HepG2 (cell line): ENCODE measurements at places on chromosomes 3 and 15. TPM values are rescaled to one million over a fixed set of nuclear protein-coding genes. Genes with fewer than 3 reads are reported as not detected.

- DNase-seq: no peak
- no peaks in the 10 kb centered on the region for H3K27me3 ChIP-seq
- H3K36me3 ChIP-seq: no peaks in the 10 kb centered on the region
Observed at GRCh38 chr3:32303399-32303747, 64.9 kb downstream of the CMTM8 start.

- H3K36me3 ChIP-seq: no peaks in the 10 kb centered on the region; the same call in 2 of the 3 replicates
- no peak for DNase-seq
- no peak overlapping the region for H3K27ac ChIP-seq
- H3K4me1 ChIP-seq: no peaks in the 10 kb centered on the region
Observed at GRCh38 chr3:61669668-61670299, 108.4 kb downstream of the PTPRG start.

The TRPM1 gene
- total RNA-seq: not detected in 2 replicates

GRCh38 chr3:139105154-139105702 lies 60.5 kb upstream of the PRR23C start:
- H3K27me3 ChIP-seq: peaks cover 27% of the 10 kb centered on the region; the same call in 2 of the 3 replicates
- DNase-seq: no peak

The CSK gene
- 20.6 and 21.3 TPM in 2 replicates for total RNA-seq

DNA sequence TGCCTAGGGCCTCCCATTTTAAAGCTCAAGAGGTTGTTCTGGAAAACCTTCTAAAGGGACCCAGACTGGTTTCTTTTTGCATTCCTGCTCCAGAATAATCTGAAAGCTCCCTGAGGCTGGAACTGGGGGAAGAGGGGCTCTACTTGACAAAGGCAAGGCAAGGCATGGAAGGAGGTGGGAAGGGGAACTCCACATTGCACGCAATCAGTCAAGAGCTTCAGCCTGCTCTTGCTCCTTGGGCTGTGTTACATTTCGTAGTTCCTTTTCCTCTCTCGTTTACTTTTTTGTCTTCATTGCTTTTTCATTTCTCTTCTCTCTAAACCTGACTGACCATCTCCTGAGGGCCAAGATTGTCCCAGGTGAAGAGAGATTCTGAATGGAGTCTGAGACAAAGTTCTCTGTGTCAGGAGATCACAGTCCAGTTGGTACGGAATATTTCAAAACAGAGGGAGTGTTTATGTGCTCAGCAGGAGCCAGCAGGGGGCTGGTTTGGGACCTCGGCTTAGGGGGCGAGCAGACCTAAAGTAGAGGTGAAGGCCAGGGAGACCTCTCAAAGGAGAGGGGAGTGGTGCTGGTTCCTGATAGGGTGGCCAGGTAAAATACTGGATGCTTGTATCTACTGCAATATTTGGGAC lies 6.0 kb upstream of the KCTD6 start:
- no peaks in the 10 kb centered on the region for H3K36me3 ChIP-seq
- peak; percentile 25 for DNase-seq
- H3K27ac ChIP-seq: peak overlapping the region; percentile 32
- H3K4me3 ChIP-seq: no peak overlapping the region
- peaks cover 80% of the 10 kb centered on the region for H3K4me1 ChIP-seq
- peaks cover 2% of the 10 kb centered on the region for H3K27me3 ChIP-seq

- peaks cover 68% of the 10 kb centered on the region for H3K4me1 ChIP-seq
- H3K36me3 ChIP-seq: no peaks in the 10 kb centered on the region
- H3K27me3 ChIP-seq: no peaks in the 10 kb centered on the region; the same call in 1 of the 2 replicates
- no peak overlapping the region for H3K4me3 ChIP-seq
- no peak overlapping the region for H3K27ac ChIP-seq
Observed at GRCh38 chr3:142929109-142929508, 34.4 kb downstream of the PAQR9 start.

DNA sequence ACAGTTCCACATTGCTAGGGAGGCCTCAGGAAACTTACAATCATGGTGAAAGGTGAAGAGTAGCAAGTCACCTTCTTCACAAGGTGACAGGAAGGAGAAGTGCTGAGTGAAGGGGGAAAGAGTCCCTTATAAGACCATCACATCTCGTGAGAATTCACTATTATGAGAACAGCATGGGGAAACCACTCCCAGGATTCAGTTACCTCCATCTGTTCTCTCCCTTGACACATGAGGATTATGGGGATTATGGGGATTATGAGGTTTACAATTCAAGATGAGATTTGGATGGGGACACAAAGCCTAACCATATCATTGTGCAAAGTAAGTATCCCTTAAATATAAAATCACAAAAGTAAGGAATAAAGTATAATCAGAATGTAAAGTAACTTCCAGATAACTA lies 375.9 kb upstream of the NAALADL2 start:
- no peak for DNase-seq
- no peaks in the 10 kb centered on the region for H3K4me1 ChIP-seq
- H3K27ac ChIP-seq: no peak overlapping the region
- H3K4me3 ChIP-seq: no peak overlapping the region
- H3K27me3 ChIP-seq: no peaks in the 10 kb centered on the region
- H3K36me3 ChIP-seq: no peaks in the 10 kb centered on the region

- no peaks in the 10 kb centered on the region for H3K27me3 ChIP-seq
- DNase-seq: no peak
- no peaks in the 10 kb centered on the region for H3K36me3 ChIP-seq
- H3K4me1 ChIP-seq: peaks cover 28% of the 10 kb centered on the region
- H3K27ac ChIP-seq: no peak overlapping the region
Observed at GRCh38 chr3:186669378-186670084, 3.7 kb downstream of the HRG start.

DNA sequence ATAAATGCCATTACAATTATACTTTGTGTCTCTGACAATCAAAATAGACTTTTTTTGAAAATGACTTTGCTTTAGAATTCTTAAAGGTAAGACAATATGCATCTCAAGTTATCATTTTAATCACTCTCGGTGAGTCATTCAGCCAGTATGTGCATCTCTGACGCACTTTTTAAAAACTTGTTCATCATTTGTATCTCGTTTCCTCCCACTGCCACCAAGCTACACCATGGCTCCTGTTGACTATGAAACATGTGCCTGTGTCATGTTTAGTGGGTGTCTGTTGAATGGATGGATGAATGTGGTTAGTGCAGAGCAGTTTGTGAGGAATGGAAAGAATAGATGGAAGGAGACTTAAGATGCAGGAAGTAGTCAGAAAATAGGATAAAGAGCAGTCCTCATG lies 68.6 kb downstream of the ARPP21 start:
- H3K36me3 ChIP-seq: no peaks in the 10 kb centered on the region
- H3K4me3 ChIP-seq: no peak overlapping the region
- no peak for DNase-seq
- H3K27ac ChIP-seq: no peak overlapping the region

The PLCD1 gene
- total RNA-seq: 10.1 and 11.4 TPM in 2 replicates

DNA sequence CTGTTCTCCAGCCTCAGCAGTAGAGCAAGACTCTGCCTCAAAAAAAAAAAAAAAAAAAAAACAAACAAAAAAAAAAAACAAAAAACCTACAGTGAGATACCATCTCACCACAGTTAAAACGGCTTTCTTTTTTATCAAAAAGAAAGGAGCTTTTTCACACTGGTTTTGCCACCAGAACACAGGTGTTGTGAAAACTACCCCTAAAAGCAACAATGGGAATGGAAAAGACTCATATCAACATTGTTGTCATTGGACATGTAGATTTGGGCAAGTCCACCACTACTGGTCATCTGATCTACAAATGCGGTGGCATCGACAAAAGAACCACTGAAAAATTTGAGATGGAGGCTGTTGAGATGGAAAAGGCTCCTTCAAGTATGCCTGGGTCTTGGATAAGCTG lies 24.8 kb upstream of the SLC25A38 start:
- no peak overlapping the region for H3K27ac ChIP-seq
- H3K4me1 ChIP-seq: peaks cover 17% of the 10 kb centered on the region
- no peak for DNase-seq
- H3K36me3 ChIP-seq: no peaks in the 10 kb centered on the region

- no peaks in the 10 kb centered on the region for H3K36me3 ChIP-seq
- H3K4me3 ChIP-seq: no peak overlapping the region
- DNase-seq: no peak
- no peak overlapping the region for H3K27ac ChIP-seq
- H3K4me1 ChIP-seq: no peaks in the 10 kb centered on the region
- no peaks in the 10 kb centered on the region for H3K27me3 ChIP-seq
Observed at GRCh38 chr3:19013879-19014278, 134.4 kb upstream of the KCNH8 start.

The CD200R1 gene
- not detected in 2 replicates for total RNA-seq

DNA sequence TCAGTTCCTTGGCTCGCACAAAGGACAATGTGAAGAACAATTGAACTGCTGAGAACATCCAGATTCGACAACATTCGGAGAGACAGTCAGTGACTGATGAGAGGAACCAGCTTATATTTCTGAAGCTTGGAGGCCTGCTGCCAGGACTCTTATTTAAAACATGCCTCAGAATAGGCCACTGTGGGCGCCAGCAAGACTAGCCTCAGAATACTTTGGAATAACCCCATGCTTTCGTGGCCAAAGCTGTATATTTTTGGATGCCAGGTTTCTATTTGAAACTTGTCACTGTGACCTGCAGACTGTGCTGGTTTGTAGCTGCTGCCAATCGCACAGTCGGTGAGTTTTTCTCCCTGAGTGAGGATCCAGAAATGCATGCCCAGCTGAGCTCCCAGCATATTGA lies 129.9 kb upstream of the UBE3A start:
- H3K4me3 ChIP-seq: no peak overlapping the region
- no peaks in the 10 kb centered on the region for H3K4me1 ChIP-seq
- no peaks in the 10 kb centered on the region for H3K36me3 ChIP-seq
- H3K27me3 ChIP-seq: no peaks in the 10 kb centered on the region; the same call in 2 of the 3 replicates
- no peak overlapping the region for H3K27ac ChIP-seq

The TRH gene
- not detected in 2 replicates for total RNA-seq

The GABRG3 gene
- not detected in 2 replicates for total RNA-seq

The XCR1 gene
- not detected in 2 replicates for total RNA-seq

The C3orf49 gene
- total RNA-seq: not detected in 2 replicates
